Stimulated activated CD4-positive, alpha-beta T cell treated with anti-CD3 and anti-CD28 coated beads, TNF-alpha, amount 100 ng/mL, for 1 hour (primary cell): ENCODE measurements at places on chromosomes 11 and 22.

DNA sequence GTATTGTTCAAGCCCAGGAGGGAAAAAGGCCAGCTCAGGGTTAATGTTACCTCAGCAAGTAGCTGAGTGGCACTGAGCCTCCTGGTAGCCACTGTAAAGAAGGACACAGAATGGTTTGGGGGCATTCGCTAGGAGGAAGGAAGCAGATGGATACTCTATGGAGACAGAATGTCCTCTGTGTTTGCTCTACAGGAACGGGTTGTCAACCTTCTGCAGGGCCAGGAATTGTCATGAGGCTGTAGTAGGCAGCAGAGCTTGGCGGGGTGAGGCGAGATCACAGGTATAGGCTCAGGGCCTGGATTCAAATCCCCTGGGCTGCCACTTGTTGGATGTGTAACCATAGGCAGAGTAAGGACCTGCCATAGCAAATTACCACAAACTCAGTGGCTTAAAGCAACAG lies 3.0 kb upstream of the LRRC75B start:
- DNase-seq = no peak

GRCh38 chr11:65212226-65212801 lies 30.6 kb downstream of the CAPN1 start:
- no peak for DNase-seq

GRCh38 chr22:45970705-45971407 lies 6.1 kb downstream of the WNT7B start:
- no peak for DNase-seq

- DNase-seq = no peak
Observed at GRCh38 chr11:1810761-1811160, 24.0 kb upstream of the SYT8 start.

GRCh38 chr11:60932605-60933356 lies 8.5 kb downstream of the TMEM132A start:
- DNase-seq = no peak

GRCh38 chr11:121067026-121067425 lies 34.0 kb upstream of the TECTA start:
- DNase-seq = no peak

GRCh38 chr22:21849489-21849888 lies 18.0 kb downstream of the MAPK1 start:
- no peak for DNase-seq

DNA sequence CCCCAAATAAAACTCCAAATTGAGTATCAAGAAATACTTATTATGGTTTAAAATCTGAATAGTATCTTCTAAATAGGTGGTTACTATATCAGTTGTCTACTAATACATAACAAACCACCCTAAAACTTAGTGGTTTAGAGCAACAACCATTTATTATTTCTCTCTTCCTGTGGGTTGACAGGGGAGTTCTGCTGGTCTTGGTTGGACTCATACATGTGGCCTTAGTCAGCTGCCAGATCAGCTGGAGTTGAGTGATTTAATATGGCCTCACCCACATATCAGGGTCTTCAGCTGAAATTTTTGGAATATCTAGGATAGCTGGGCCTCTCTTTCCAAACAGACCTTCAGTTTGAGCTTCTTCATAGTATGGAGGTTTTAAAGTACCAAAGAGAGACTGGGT lies 34.5 kb downstream of the C11orf65 start:
- DNase-seq = no peak

DNA sequence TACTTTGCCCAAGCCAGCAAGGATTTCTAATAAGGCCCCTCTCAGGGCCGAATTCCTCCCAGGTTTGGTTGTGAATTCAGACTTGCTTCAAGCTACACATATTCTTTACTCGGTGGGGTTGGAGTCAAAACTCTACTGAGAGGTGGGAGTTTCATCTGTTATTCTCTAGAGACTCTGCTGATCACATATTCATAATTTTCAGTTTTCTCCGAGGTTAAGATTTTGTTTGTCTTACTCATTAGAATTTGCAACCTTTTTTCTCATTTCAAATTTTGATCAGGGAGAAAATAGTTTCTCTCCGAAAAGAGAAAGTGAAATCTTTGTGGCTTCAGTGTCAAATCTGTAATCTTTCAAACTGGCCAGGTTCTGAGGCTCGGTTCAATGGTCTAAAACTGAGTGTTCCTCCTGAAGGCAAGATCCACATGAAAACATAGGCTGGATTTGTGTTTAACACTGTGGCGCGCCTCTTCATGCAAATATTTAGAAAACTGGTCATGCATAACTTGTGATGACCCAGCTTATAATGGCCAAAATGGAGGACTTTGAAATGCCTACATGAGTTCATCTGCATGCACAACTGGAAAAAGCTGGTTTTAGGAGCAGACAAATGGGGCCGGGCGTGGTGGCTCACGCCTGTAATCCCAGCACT lies 21.5 kb upstream of the GSTP1 start:
- DNase-seq = no peak

GRCh38 chr11:31690041-31690440 lies 121.1 kb downstream of the PAX6 start:
- no peak for DNase-seq

DNA sequence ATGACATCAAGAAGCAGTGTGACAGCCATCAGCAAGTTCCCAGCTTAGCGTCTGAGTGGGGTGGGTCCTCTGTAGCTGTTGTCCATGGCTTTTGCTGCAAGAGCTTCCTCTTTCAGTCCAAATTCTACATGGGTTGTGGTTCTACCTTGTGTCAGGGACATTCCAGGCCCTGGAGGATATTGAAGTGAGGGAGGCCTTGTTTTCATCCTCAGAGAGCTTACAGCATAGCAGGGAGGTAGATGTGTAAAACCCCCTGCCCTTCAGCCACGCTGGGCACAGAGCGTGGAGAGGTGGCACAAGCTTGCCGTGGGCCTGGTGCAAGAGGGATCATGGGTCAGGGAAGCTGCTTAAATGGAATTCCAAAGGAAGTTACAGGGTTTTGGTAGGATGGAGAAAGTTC lies 93.9 kb downstream of the GRIK4 start:
- no peak for DNase-seq

DNA sequence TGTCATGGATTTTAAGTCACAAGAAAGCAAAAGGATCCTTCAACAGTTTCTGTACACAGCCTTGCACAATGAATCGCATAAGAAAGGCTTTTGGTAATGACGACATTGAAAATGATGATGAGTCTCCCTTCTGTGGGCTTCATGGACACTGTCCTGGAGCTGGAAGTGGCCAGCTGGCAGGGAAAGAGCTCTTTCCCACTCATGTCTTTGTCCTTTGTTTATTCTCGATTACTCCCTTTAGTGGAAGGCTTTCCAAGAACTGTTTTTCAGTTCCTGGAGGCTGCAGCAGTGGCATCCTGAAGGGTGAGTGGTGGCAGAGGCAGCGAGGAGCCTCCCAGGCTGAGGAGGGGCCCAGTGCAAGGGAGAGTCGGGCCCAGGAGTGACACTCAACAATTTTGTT lies 505.2 kb downstream of the NTM start:
- no peak for DNase-seq

DNA sequence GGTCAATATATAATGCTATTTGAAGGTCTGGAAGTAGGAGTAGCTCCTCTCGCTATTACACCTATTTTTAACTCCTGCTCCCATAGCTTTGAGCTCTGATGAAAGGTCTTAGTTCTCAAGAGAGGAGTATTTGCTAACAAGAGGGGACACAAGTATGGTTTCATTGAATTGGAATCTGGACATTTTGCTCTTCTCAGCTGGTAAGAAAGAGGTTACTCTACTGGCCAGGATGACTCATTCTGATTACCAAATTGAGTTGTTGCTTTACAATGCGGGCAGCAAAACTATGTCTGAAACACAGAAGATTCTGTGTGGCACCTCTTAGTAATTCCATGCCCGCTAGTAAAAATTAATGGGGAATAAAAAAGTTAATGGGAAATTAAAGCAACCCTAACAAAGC lies 63.6 kb upstream of the EP300 start:
- DNase-seq = no peak

GRCh38 chr22:21753374-21754111 lies 17.9 kb upstream of the YPEL1 start:
- no peak for DNase-seq

DNA sequence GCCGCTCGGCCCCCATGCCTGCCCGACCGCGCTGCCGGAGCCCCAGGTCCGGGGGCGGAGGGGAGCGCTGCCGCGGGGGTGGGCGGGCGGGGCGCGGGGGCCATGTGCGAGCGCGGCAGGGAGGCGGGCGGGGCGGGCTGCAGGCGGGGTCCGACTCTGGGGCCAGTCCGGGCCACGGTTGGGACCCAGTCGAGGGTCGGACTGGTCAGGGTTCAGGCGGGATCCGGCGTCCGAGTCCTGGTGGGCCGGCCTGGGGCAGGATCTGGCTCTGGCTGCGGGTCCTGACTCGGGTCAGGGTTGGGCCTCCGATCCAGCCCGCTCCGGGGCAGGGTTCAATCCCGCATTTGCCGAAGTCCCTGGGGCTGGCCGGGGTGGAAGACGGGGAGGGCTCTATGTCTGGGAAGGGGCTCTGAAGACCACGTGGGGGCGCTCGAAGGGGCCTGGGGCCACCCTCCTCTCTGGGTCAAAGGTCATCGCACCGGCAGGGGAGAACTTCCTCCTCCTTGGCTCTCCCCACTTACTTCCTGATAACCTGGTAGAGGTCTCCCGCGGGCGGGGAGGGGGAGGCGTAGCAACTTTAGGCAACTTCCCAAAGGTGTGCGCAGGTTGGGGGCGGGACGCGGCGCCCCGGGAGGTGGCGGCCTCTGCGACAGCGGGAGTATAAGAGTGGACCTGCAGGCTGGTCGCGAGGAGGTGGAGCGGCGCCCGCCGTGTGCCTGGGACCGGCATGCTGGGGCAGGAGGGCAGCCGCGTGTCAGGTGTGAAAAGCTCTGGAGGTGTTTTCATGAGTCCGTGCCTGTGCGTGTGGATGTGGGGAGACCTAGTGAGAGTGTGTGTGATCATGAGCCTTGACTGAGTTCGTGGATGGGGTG lies 603 bp downstream of the ESRRA start:
- DNase-seq = no peak

DNA sequence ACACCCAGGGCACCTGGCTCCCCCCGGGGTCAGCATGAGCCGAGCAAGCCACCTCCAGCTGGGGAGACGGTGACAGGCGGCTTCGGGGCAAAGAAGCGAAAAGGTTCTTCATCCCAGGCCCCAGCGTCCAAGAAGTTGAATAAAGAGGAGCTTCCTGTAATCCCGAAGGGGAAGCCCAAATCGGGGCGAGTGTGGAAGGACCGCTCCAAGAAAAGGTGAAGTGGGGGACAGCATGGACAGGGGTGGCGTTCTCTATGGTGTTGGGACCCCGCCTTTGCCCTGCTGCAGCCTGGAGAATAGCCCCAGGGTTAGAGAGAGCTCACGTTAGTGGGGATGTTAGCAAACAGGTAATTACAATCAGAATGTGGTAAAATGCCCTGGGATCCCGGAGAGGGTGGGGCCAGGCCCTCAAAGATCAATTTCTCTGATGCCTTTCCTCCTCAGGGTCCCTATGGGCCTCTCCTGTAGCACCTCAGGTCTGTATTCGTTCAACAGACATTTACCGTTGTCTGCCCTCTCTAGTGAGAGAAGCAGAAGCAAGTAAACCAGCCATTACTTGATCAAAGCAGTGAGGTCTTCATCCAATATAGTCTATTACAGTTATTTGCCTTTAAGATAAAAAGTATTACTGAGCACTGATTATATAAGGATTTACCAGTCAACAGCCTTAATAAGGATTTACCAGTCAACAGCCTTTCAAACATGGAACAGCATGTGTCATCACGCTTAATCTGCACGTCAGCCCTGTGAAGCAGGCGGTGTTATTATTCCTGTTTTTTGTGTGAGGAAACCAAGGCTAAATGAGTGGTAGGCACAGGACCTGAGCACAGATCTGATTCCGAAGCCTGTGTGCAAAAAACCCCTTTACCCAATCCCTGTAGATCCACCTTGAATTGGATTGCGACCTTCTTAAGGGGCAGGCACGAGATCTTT lies 1.0 kb downstream of the CCDC86 start:
- DNase-seq = no peak

- DNase-seq = no peak
Observed at GRCh38 chr11:36702330-36703054, 104.5 kb upstream of the RAG2 start.

- DNase-seq = no peak
Observed at GRCh38 chr11:43738600-43739409, 58.3 kb downstream of the HSD17B12 start.

GRCh38 chr11:101563166-101563565 lies 20.6 kb downstream of the TRPC6 start:
- no peak for DNase-seq

- no peak for DNase-seq
Observed at GRCh38 chr11:4125141-4125540, 30.5 kb downstream of the RRM1 start.

DNA sequence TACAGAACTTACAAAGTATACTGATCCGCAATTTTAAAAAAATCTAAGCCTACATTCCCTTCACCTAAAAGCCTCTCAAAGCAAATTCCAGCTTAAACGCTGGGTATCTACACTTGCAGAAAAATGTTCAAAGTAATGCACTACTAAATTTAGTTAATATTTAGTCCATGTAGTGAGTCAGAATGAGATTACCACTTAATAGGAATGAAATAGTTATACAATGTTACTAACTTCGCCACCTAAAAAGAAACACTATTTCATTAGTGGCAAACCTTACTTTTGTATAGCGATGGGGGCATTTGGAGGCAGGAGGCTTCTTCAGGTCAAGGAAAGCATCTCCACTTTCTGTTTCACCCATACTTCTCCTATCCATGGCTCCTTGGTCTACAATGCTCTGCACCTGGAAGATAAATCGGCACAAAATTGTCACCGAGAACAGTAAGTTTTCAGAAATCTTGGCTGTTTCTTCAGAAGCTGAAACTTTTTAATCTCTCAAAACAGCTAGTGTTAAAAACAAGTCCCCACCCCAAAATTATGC lies 1.2 kb downstream of the EIF4ENIF1 start:
- no peak for DNase-seq

GRCh38 chr11:19199771-19200170 lies 2.0 kb downstream of the CSRP3 start:
- no peak for DNase-seq

DNA sequence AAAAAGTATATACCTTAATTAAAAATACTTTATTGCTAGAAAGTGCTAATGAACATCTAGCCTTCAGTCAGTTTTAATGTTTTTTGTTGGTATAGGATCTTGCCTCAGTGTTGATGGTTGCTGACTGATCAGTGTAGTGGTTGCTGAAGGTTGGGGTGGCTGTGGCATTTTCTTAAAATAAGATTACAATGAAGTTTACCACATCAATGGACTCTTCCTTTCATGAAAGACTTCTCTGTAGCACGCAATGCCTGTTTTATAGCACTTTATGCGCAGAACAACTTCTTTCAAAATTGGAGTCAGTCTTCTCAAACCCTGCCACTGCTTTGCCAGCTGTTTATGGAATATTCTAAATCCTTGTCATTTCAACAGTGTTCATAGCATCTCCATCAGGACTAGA lies 50.6 kb downstream of the LDLRAD3 start:
- DNase-seq = no peak

DNA sequence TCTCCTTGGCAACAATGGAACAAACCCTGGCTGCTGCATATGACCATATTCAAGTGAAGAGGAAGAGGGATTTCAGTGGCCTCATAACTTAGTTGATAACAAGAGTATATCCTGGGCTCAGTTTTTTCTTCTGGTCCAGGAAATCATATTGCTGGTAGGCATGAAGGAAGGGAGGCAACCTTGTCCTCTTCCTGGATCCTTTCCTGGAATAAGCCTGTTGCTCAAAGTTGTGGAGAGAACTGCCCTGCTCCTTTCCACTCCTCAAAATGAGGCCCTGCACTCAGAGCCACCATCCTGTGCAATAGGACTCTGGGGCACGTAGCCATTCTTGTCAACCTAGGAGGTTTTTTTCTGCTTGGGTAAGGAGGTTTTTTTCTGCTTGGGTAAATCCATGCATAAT lies 128.7 kb upstream of the PITPNB start:
- no peak for DNase-seq

- DNase-seq = no peak
Observed at GRCh38 chr22:41446057-41446501, 522 bp downstream of the TOB2 start.

GRCh38 chr22:22047266-22047665 lies 64.7 kb upstream of the TOP3B start:
- no peak for DNase-seq
